Small intestine (tissue), 16 donors: ENCODE measurements at places on chromosomes 6 and 20. TPM values are rescaled to one million over a fixed set of nuclear protein-coding genes. Genes with fewer than 3 reads are reported as not detected.

GRCh38 chr6:139320081-139320480 is 28.3 kb upstream of the TXLNB start:
- peaks cover 3% of the 10 kb centered on the region for H3K4me1 ChIP-seq
- H3K36me3 ChIP-seq, result no peaks in the 10 kb centered on the region
- no peak overlapping the region for H3K4me3 ChIP-seq

GRCh38 chr20:44247131-44247571 is at the start of gene GDAP1L1:
Gene GDAP1L1 (plus strand): TSS chr20:44247308. CDS start chr20:44247335, 27 bp downstream.
- H3K4me1 ChIP-seq, result no peaks in the 10 kb centered on the region
- H3K27me3 ChIP-seq, result peaks cover 15% of the 10 kb centered on the region
- peak; percentile 31 for DNase-seq
- no peak within 1 kb of the TSS for H3K27ac ChIP-seq

DNA sequence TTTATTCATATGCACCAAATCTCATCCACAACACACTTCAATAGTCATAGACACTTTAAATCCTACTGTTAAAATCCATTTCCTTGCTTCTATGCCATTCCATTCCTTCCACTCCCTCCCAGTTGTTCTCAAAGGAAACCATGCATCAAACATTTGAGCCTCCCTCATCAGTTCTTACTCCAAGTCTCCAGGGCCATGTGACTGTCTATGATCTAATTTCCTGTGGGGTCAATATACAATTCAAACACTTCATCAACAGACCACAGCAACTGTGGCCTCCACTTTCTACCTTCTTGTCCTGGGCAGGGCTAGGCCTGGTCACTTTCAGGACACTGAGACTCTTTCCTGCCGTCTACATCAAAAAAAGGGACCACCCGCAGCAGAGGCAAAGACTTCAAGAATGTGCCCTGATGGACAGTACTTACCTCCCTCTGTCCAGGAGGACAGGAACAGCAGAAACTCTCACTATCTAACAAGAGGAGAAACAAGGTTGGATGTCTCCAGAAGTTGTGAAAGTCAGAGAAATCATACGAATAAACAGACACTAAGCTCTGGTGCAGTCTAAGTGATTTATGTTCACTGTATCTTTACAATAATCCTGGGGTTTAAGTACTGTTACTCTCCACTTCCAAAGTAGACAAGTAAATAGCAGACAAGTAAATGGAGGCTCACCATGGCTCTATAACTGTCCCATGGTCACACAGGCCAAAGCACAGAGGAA is 160.2 kb downstream of the QRSL1 start:
- no peak overlapping the region for H3K4me3 ChIP-seq
- H3K4me1 ChIP-seq, result peaks cover 17% of the 10 kb centered on the region
- DNase-seq, result no peak
- no peak overlapping the region for H3K27ac ChIP-seq
- no peaks in the 10 kb centered on the region for H3K36me3 ChIP-seq

GRCh38 chr6:130674604-130675003 is 152.6 kb upstream of the SMLR1 start:
- H3K27ac ChIP-seq, result no peak overlapping the region
- no peak for DNase-seq
- no peaks in the 10 kb centered on the region for H3K4me1 ChIP-seq
- H3K36me3 ChIP-seq, result no peaks in the 10 kb centered on the region

DNA sequence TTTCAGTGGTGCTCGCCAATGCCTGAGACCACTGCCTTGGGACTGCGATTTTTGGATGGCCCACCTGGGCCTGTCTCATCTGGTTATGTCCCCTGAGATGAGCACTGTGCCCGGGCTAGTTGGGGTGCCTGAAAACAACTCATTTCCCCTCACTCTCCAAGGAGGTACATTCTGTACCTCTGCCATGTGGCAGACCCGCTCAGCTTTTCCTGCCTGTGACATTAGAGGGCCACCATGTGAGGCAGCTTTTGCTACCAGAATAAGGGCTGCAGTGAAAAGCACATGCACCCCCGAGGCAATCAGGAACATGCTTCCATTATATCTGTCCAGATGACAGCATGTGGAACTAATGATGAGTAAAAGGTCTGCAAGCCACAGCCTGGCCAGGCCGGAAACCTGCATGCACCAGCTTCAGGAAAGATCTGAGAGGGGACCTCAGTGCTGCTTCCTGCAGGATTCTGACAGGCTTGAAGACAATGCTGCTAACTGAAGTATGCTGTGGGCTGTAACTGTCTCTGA is 11.3 kb upstream of the SRSF6 start:
- H3K4me1 ChIP-seq, result no peaks in the 10 kb centered on the region
- no peak for DNase-seq
- H3K36me3 ChIP-seq, result no peaks in the 10 kb centered on the region
- H3K27me3 ChIP-seq, result no peaks in the 10 kb centered on the region
- no peak overlapping the region for H3K27ac ChIP-seq
- no peak overlapping the region for H3K4me3 ChIP-seq

GRCh38 chr6:160139420-160139851 is 17.8 kb downstream of the SLC22A1 start:
- H3K4me3 ChIP-seq, result no peak overlapping the region
- DNase-seq, result no peak
- no peak overlapping the region for H3K27ac ChIP-seq
- H3K4me1 ChIP-seq, result no peaks in the 10 kb centered on the region
- no peaks in the 10 kb centered on the region for H3K36me3 ChIP-seq

GRCh38 chr20:59231124-59231804 is 67.6 kb downstream of the ZNF831 start:
- no peak overlapping the region for H3K27ac ChIP-seq
- H3K4me1 ChIP-seq, result no peaks in the 10 kb centered on the region
- no peak for DNase-seq
- no peak overlapping the region for H3K4me3 ChIP-seq
- H3K36me3 ChIP-seq, result no peaks in the 10 kb centered on the region

DNA sequence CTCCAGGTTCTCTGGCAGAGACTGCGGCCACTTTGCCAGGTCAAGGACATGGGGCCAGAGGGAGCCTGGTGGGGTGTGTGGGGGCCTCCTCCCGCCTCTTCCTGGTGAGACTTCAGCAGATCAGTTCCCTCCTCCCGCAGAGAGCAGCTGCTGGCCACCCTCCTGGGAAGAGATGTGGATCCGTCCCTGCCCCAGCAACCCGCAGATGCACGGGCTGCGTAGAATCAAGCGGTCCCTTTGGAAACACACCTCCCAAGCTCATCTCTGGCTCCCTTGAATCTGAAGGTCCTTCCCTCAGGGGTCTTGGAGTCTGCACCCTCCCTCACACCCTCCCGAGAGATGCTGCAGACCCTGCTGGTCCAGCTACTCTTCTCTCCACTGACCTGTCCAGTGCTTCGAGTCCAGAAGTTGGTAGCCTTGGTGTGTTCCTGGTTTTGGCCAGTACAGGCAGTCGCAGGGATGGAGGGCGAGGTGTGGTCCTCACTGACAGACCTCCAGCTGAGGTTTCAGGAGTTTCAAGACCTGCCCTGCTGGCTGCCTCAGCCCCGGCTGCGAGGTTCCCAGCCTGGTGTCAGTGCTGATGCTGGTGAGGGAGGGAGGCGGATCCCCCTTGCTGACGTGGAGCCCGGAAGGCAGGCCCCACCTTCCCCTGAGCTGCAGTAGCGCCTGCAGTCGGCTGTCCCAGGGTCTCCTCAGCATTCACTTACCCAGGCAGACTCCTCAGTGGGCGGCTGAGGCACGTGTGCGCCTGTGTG is at the start of gene NPBWR2:
TSS of gene NPBWR2 (minus strand) at position 585 of the 755 bp plus-strand sequence. CDS start 734 bp downstream, outside the sequence.
- no peak within 1 kb of the TSS for H3K4me3 ChIP-seq
- DNase-seq, result no peak
- H3K36me3 ChIP-seq, result no peaks in the 10 kb centered on the region
- peaks cover 2% of the 10 kb centered on the region for H3K27me3 ChIP-seq
- H3K4me1 ChIP-seq, result no peaks in the 10 kb centered on the region

- H3K27me3 ChIP-seq, result no peaks in the 10 kb centered on the region
- no peaks in the 10 kb centered on the region for H3K4me1 ChIP-seq
- no peak overlapping the region for H3K4me3 ChIP-seq
- H3K36me3 ChIP-seq, result no peaks in the 10 kb centered on the region
- no peak for DNase-seq
Observed at GRCh38 chr6:50369996-50370395, 320.3 kb upstream of the DEFB112 start.

- no peaks in the 10 kb centered on the region for H3K27me3 ChIP-seq
- no peak overlapping the region for H3K4me3 ChIP-seq
- no peak overlapping the region for H3K27ac ChIP-seq
- DNase-seq, result no peak
- H3K4me1 ChIP-seq, result no peaks in the 10 kb centered on the region
Observed at GRCh38 chr20:53227523-53227922, 255.4 kb downstream of the TSHZ2 start.

DNA sequence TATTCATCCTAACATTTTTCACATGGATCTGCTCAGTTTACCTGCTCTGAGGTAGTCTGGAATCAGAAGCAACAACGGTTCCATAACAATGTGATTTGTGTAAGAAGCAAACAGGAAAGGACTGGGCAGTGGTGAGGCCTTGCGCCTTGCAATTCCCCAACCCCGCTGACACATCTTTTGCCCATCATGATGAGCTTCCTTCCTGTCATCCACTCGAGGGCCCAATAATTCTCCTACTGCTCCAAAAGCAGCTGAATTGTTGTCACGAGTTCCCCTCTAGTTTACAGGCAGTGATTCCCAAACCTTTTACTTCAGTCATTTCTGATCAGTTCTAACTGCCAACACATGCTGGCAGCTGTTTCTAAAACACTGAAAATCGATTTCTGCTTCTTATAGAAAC is 22.9 kb downstream of the STX7 start:
- H3K4me1 ChIP-seq, result peaks cover 3% of the 10 kb centered on the region
- peak overlapping the region; percentile 26 for H3K27ac ChIP-seq
- no peaks in the 10 kb centered on the region for H3K27me3 ChIP-seq
- H3K36me3 ChIP-seq, result peaks cover 17% of the 10 kb centered on the region
- no peak for DNase-seq

GRCh38 chr6:1624058-1624850 is 14.5 kb downstream of the FOXC1 start:
- peaks cover 2% of the 10 kb centered on the region for H3K36me3 ChIP-seq
- H3K27ac ChIP-seq, result no peak overlapping the region
- no peak overlapping the region for H3K4me3 ChIP-seq
- H3K27me3 ChIP-seq, result peaks cover 34% of the 10 kb centered on the region
- H3K4me1 ChIP-seq, result no peaks in the 10 kb centered on the region

DNA sequence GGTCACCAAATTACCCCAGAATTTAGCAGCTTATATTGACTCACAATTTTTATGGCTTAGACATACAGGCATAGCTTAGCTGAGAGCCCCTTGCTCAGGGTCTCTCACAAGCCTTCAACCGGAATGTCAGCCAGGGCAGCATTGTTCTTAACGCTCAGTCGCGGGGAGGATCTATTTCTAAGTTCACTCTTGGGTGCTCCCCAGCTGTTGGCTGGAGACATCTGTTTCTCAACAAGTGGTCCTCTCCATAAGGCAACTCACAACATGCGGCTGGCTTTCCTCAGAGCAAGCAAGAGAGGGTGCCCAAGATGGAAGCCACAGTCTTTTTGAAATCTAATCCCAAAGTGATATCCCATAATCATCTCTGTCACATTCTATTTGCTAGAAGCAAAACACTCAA is 46.6 kb downstream of the SLX4IP start:
- no peaks in the 10 kb centered on the region for H3K36me3 ChIP-seq
- no peaks in the 10 kb centered on the region for H3K4me1 ChIP-seq

GRCh38 chr20:62066339-62066982 is 780 bp upstream of the TAF4 start:
- peaks cover 20% of the 10 kb centered on the region for H3K36me3 ChIP-seq
- peak overlapping the region; percentile 97 for H3K27ac ChIP-seq
- no peaks in the 10 kb centered on the region for H3K27me3 ChIP-seq
- DNase-seq, result peak; percentile 69
- peak overlapping the region; percentile 69 for H3K4me3 ChIP-seq

Gene BCAS4
- polyA plus RNA-seq, result 0.45 TPM

Gene GFRAL
- not detected for polyA plus RNA-seq

Gene ECT2L
- polyA plus RNA-seq, result not detected

Gene GNAS-AS1
- not detected for polyA plus RNA-seq

Gene ARFGEF3
- 6.2 TPM for polyA plus RNA-seq

Gene PDCD2
- 59.3 TPM for polyA plus RNA-seq

Gene TCEA2
- polyA plus RNA-seq, result 15.8 TPM

Gene LGSN
- polyA plus RNA-seq, result not detected

Gene GSTA3
- not detected for polyA plus RNA-seq

Gene SMPDL3A
- 65.3 TPM for polyA plus RNA-seq

Gene TPD52L1
- 20.8 TPM for polyA plus RNA-seq
